ENCODE measurements at places on chromosomes 7 and 10. TPM values are rescaled to one million over a fixed set of nuclear protein-coding genes. Genes with fewer than 3 reads are reported as not detected.

- no peaks in the 10 kb centered on the region for H3K36me3 ChIP-seq
- no peak for DNase-seq
- no peak overlapping the region for H3K4me3 ChIP-seq
- H3K4me1 ChIP-seq = no peaks in the 10 kb centered on the region
- H3K27me3 ChIP-seq = no peaks in the 10 kb centered on the region
Observed at GRCh38 chr7:96663457-96663856, 46.2 kb downstream of the SEM1 start.

DNA sequence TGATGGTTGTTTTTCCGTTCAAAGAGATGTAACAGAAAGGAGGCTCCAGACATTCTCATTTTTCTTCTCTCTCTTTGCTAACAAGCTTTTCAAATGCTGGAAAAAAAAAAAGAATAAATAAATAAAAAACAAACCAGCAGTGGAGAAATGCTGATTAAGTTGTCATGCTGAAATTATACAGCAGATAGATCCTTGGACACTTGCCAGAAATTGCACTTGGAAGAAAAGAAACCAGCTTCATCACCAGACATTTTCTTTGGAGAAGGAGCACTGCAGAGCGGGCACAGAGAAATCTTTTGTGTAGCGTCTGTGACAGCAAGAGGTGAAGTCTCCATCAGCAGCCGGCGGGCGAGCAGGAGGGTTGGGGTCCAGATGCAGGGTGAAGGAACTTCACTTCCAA lies 55.8 kb downstream of the CLRN3 start:
- no peaks in the 10 kb centered on the region for H3K4me1 ChIP-seq
- DNase-seq = no peak
- H3K27ac ChIP-seq = no peak overlapping the region

DNA sequence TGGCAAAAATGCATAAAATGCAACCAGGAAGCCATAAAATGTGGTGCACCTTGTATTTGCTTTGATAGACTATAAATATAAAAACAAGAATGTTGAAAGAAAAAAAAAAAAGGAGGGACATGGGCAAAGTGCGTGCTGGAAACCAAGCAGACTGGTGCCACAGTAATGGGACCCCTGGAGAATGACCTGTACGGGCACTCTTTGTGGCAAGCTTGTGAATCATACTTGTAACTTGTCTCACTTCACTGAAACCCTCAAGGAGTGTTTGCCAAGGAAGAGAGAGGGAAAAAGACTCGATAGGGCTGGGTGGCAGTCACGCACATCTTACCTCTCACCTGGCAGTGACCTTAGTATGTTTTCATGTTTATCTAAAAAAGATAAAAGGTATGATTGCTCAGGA lies 1183.6 kb downstream of the GATA3 start:
- no peak overlapping the region for H3K27ac ChIP-seq
- H3K36me3 ChIP-seq = no peaks in the 10 kb centered on the region
- DNase-seq = no peak

Gene COL1A2
- 94.5 TPM for total RNA-seq

Gene PPP1R17
- not detected for total RNA-seq

- no peaks in the 10 kb centered on the region for H3K27me3 ChIP-seq
Observed at GRCh38 chr7:39357648-39358047, 208.6 kb upstream of the YAE1 start.

Gene PYROXD2
- total RNA-seq = 17.4 TPM

GRCh38 chr10:21069278-21069677 lies 172.2 kb upstream of the NEBL start:
- H3K27me3 ChIP-seq = no peaks in the 10 kb centered on the region
- DNase-seq = no peak
- no peak overlapping the region for H3K4me3 ChIP-seq
- H3K36me3 ChIP-seq = no peaks in the 10 kb centered on the region
- no peaks in the 10 kb centered on the region for H3K4me1 ChIP-seq

Gene MLLT10
- 58.0 TPM for total RNA-seq

Gene NPFFR1
- total RNA-seq = not detected

Gene SSC4D
- 1.9 TPM for total RNA-seq

DNA sequence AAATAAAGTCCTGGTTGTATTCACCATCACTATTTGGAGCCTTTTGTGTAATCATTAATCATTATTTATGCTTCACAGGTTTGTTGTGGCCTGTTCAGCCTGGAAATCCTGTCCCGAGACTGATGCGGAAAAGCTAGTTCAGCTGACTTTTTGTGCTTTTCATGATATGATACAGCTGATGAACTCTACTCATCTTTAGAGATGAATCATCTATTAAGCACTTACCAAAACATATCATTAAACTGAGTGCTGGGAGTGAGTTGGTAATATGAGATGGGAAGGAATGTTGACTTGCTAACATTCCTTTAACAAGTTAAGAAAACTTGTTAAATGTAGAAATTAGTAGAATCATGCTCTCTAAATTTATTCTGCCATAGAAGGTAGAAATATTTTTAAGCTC lies 53.0 kb downstream of the CROT start:
- no peaks in the 10 kb centered on the region for H3K36me3 ChIP-seq
- H3K4me1 ChIP-seq = no peaks in the 10 kb centered on the region
- H3K4me3 ChIP-seq = no peak overlapping the region
- no peak for DNase-seq
- H3K27me3 ChIP-seq = no peaks in the 10 kb centered on the region

Gene GRM3
- total RNA-seq = not detected

- no peaks in the 10 kb centered on the region for H3K4me1 ChIP-seq
- no peak overlapping the region for H3K27ac ChIP-seq
Observed at GRCh38 chr7:102096012-102096332, 190.7 kb upstream of the SH2B2 start.

DNA sequence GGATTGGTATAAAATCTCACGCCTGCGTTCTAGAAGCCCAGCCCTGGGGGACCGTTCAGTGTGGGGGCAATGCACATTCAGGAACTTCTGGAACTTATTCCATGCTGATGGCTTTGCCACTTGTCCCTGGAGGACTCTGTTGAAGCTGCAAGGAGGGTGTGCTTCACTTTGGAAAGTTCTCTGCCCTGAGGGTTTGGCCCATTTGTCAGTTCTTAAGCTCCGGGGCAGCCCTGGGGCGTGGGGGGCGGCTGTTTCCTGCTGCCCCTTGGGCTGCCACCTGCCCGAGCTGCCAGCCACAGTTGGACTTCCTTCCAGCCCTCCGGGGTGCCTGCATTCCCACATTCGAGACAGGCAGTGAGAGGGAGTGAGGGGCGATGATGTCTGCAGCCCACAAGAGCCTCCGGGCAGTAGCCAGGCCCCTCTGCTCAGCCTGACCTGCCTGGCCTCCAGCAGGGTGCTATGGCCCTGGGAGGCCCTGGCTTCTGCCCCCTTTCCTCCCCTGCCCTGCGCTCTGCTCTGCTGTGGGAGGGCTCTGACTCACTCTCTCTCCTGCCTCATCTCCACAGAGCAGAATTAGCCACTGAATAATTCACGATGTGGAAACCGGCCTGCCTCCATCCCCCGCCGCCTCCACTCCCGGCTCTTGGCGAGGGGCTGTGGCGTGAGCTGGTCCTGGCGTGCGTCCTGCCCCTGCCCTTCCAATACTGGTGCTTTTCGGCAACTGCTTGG lies 1.9 kb downstream of the TTYH3 start:
- H3K27ac ChIP-seq = peak overlapping the region; percentile 89
- H3K4me3 ChIP-seq = peak overlapping the region; percentile 72
- H3K4me1 ChIP-seq = peaks cover 10% of the 10 kb centered on the region
- no peaks in the 10 kb centered on the region for H3K36me3 ChIP-seq
- no peaks in the 10 kb centered on the region for H3K27me3 ChIP-seq

- no peaks in the 10 kb centered on the region for H3K27me3 ChIP-seq
- DNase-seq = no peak
- no peaks in the 10 kb centered on the region for H3K36me3 ChIP-seq
- no peak overlapping the region for H3K4me3 ChIP-seq
- no peak overlapping the region for H3K27ac ChIP-seq
Observed at GRCh38 chr7:132295175-132295574, 281.1 kb downstream of the PLXNA4 start.

GRCh38 chr10:102727037-102727818 lies 12.8 kb downstream of the SFXN2 start:
- no peaks in the 10 kb centered on the region for H3K4me1 ChIP-seq
- H3K27ac ChIP-seq = no peak overlapping the region
- no peaks in the 10 kb centered on the region for H3K36me3 ChIP-seq
- no peak for DNase-seq

- no peaks in the 10 kb centered on the region for H3K36me3 ChIP-seq
- H3K4me3 ChIP-seq = no peak overlapping the region
- no peak overlapping the region for H3K27ac ChIP-seq
- H3K4me1 ChIP-seq = no peaks in the 10 kb centered on the region
- DNase-seq = no peak
Observed at GRCh38 chr10:110569736-110570135, 2.2 kb downstream of the SMC3 start.

- H3K27me3 ChIP-seq = no peaks in the 10 kb centered on the region
- H3K27ac ChIP-seq = no peak overlapping the region
- no peak for DNase-seq
Observed at GRCh38 chr7:42704710-42705109, 207.2 kb downstream of the C7orf25 start.

Gene PDSS1
- total RNA-seq = 7.8 TPM

DNA sequence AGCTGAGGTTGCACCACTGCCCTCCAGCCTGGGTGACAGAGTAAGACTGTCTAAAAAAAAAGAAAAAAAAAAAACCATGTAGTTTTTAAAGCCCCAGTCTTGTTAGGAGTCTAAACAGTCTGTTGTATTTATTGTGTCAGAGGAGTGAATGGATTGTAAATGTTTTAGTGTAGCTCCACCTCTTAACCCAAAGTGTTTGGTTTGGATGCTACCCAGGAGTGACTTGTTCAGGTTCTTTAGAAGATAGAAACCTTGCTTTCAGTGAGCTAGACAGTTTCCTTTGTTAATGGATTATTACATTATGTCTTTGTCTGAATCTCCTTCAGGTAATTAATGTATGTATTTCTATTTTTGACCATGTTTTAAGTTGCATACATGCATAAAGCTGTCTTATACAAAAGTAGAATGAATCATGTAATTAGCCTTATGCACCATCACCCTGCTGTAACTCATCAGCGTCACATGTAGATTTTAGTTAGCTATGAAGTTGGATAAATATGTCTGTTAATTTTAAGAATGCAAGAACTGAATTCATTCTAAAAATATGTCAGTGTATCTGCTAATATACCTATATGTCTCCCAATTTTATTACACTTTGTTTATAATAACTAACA lies 97.7 kb downstream of the TAF3 start:
- no peaks in the 10 kb centered on the region for H3K27me3 ChIP-seq
- H3K4me3 ChIP-seq = no peak overlapping the region
- H3K27ac ChIP-seq = no peak overlapping the region
- no peak for DNase-seq

GRCh38 chr10:44564790-44565189 lies 179.9 kb upstream of the CXCL12 start:
- H3K4me3 ChIP-seq = no peak overlapping the region
- no peaks in the 10 kb centered on the region for H3K36me3 ChIP-seq
- no peaks in the 10 kb centered on the region for H3K27me3 ChIP-seq
- no peak overlapping the region for H3K27ac ChIP-seq
- DNase-seq = no peak
- no peaks in the 10 kb centered on the region for H3K4me1 ChIP-seq

GRCh38 chr10:108404155-108404554 lies 1239.6 kb upstream of the SORCS1 start:
- DNase-seq = no peak
- no peak overlapping the region for H3K4me3 ChIP-seq
- no peaks in the 10 kb centered on the region for H3K27me3 ChIP-seq

Gene SUFU
- total RNA-seq = 9.1 TPM

DNA sequence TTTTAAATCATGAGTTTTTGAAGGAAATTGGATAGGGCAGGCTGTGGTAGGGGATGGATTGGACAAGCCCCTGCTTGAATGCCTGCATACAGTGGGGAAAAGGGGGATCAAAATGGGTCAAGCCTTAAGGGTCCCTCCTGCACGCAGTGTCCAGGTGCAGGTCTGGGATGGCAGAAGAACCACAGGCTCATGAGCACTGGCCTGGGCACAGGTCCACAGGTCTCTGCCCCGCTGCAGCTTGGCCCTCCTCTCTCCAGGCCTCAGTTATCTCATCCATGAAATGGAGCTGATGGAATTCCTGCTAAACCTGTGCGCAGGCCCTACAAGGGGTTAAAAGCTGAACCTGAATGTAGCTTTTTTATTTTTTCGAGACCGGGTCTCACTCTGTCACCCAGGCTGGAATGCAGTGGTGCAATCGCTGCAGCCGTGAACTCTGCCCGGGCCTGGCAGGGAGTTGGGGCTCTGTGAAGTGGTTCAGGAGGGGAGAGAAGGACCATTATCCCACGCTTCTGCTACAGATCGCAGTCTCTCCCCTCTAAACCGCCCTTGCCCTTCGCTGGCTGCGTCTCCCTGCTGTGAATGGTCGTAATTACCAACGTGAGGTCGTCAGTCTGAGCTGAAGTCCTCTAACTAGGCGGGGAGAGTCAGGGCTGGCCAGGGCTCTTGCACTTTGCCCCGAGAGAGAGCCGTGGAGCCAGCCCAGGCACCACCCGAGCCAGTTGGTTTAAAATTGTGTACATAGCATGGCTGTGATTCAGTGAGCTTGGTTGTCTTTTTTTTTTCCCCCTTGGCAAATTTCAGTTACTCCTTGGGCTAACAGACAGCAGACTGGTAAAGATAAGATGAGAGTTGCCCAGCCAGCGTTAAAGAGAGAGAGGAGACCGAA lies 77.5 kb upstream of the GTF2I start:
- H3K27me3 ChIP-seq = no peaks in the 10 kb centered on the region
- H3K4me1 ChIP-seq = no peaks in the 10 kb centered on the region
- H3K27ac ChIP-seq = peak overlapping the region; percentile 29
- H3K36me3 ChIP-seq = no peaks in the 10 kb centered on the region

Gene NKX1-2
- 0.73 TPM for total RNA-seq

DNA sequence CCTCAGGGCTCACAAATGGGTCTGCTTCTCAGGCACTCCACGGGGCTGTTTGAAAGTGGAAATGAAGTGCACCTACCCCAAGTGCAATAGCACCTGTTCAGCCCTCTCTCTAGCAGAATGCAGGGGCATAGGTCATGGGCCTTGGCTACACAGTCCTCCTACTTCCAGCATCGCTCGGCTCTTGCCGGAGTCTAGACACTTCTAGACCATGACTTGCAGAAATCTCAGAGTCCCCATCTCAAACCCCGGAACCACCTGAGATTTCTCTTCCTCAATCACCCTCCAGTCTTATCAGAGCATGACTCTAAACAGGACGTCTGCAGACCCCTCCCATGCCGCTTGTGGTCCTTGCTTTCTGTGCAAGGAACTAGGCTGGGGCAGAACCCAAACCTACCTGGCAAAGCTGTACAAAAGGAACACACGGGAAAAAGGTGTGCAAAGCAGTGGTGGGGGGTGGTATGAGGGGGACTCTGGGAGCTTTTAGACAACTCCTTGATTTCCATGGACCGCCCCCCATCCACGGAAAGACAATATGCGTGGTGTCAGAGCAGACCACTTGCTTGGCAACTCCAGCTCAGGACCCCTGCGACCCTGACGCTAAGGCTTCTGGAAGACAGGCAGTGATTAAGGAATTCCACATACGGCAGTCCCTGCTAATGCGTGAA lies 13.8 kb downstream of the TMEM273 start:
- no peaks in the 10 kb centered on the region for H3K27me3 ChIP-seq
- H3K27ac ChIP-seq = no peak overlapping the region
- no peaks in the 10 kb centered on the region for H3K36me3 ChIP-seq
- DNase-seq = no peak
- no peak overlapping the region for H3K4me3 ChIP-seq

- no peak for DNase-seq
- H3K4me3 ChIP-seq = no peak overlapping the region
- no peaks in the 10 kb centered on the region for H3K4me1 ChIP-seq
- no peak overlapping the region for H3K27ac ChIP-seq
- no peaks in the 10 kb centered on the region for H3K27me3 ChIP-seq
- no peaks in the 10 kb centered on the region for H3K36me3 ChIP-seq
Observed at GRCh38 chr10:48614481-48615390, 9.9 kb upstream of the ARHGAP22 start.

Gene KIF11
- total RNA-seq = 1.6 TPM

Gene AOAH
- total RNA-seq = 13.3 TPM

Data from breast epithelium (tissue), 4 donors.